ENCODE measurements at places on chromosomes 12 and 14.
A peak's percentile ranks its signal among the peaks of the same experiment; 100 is the strongest.

- DNase-seq, result no peak
Measured at GRCh38 chr14:28298156-28298555, 468.4 kb upstream of the FOXG1 start.

- no peak for DNase-seq
Measured at GRCh38 chr14:22803687-22803974, 11.6 kb downstream of the SLC7A7 start.

- DNase-seq, result no peak
Measured at GRCh38 chr14:67270145-67270753, 29.0 kb downstream of the PALS1 start.

DNA sequence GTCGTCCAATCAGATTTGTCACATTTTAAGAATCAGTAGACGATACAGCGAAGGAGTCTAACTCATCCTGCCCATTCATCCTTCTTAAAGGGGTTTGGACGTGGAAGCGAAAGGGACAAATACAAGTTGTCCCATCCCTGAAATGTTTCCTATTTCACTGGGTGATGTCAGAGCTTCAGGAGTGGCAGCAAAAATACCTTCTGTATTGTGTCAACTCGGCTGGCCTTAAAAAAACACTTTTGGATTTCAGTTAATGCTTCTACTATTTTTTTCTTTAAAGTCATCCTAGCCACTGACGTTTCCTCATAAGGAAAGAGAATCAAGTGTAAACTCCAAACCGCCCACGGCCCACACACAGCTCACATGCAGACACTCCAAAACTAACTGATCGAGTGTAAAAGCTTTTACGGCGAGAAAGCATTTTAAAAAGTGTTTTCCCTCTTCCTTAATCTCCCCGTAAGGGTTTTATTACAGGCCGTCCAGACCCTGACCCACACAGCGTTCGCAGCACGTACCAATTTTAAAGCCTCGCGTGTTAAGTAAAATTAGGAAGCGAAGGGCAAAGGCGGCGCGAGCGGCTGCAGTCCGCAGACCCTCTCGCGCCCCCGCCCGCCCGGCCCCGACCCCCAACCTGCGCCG is 593 bp downstream of the CFL2 start:
- no peak for DNase-seq

GRCh38 chr12:52862023-52862422 is 13.2 kb upstream of the KRT78 start:
- no peak for DNase-seq

GRCh38 chr12:16300736-16301135 is 23.3 kb upstream of the SLC15A5 start:
- no peak for DNase-seq

- DNase-seq, result no peak
Measured at GRCh38 chr12:70609203-70609602, 28.0 kb downstream of the PTPRB start.

DNA sequence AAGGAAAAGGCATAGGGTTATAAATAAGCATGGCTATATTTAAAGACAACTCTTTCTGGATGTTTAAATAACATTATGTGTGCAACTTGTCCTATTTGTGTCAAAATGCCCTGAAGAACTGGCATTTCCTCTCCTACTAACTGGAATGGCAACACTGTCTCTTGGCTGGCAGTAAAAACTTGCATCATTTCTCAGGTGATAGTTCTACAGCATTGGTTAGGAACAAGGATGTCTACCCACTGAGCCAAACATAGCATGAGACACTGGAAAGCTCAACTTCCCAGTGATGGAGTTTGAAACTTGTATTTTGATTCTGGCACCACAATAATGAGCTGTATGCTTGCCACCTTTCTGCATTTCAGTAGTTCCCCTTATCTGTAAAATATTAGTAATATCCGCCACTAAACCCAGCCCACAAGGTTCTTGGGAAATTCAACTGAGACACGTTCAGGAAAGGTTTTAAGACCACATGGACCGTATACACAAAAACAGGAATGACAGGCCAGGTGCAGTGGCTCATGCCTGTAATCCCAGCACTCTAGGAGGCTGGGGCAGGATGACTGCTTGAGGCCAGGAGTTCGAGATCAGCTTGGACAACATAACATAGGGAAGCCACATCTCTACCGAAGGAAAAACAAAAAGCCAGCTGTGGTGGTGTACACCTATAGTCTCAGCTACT is 5.1 kb downstream of the SLC38A2 start:
- no peak for DNase-seq

- DNase-seq, result no peak
Measured at GRCh38 chr14:106811162-106811561, 1284.8 kb downstream of the TMEM121 start.

GRCh38 chr12:52402873-52403540 is 3.1 kb downstream of the KRT82 start:
- DNase-seq, result no peak

- DNase-seq, result no peak
Measured at GRCh38 chr12:89648211-89648930, 60.3 kb downstream of the ATP2B1 start.

GRCh38 chr14:29392287-29392686 is 535.4 kb downstream of the PRKD1 start:
- DNase-seq, result no peak

GRCh38 chr12:28092396-28092795 is 97.9 kb upstream of the CCDC91 start:
- DNase-seq, result no peak

GRCh38 chr12:6494968-6495367 is 1.1 kb downstream of the NCAPD2 start:
- no peak for DNase-seq

DNA sequence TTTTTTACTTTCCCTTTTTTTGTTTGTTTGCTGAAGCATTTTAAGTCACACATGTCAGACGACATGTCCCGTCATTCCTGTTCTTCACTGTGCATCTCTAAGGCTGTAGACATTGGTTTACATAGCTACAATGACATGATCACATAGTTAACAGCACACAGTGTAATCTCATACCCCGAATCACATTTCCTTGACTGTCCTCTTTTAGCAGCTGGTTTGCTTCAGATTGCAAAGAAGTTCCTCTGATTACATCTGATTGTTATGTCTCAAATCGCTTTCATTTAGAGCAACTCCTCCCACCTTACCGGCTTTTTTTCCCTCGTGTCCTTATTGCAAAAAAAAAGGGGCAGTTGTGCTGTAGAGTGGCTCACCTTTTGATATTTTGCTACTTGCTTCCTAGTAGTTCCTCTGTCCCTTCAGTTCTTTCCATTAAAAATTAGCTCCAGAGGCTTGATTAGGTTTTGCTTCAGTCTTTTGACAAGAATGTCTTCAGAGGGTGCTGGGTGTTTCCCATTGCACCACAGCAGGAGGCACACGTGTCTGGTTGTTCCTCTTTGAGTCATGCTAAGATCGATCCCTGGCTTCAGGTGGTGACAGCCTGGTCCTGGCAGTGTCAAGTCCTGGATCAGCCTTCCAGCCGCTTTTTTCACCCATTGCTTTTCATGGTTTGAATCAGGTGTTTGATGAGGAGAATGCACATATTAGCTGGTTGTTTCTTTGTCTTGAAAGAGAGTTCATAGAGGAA is 35.0 kb downstream of the ZNF664 start:
- no peak for DNase-seq

DNA sequence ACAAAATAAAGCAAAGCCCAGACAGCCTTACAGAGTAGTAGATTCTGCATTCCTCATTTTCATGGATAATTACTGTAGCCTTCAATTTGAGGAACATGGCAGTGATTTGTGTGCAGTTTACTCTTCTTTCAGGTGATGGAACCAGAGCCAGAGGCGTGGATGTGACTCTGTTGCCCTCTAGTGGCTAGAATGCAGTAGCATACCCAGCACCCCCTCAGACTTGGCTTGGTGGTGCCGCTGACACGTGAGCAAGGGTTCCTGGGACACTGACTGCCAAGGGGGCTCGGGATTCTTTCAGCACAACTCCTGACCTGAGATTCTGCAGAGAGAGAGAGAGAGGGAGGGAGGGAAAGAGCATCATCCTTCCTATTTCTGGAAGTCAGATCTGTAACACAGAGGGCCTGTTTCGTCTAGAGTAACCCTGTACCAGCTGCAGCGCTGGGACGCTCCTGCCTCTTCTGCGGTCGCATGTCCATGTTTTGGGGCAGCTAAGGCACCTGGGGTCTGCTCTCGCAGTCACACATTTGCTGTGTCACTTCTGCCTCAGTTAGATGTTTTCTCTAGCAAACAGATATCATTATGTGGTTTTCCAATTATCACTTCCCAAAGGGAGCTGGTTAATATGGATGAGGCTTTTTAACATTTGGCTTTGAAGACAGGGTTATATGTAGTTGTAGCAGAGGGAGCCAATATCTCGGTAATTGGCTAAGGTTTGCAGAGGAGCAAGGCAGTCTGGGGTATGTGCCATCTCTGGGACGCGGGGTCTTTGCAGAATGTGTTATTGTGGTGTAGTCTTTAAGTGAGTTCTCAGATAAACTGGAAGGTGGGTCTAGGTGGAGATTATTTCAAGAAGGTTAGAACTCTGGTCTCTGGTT is 428.1 kb downstream of the NRXN3 start:
- peak; percentile 1 for DNase-seq

- no peak for DNase-seq
Measured at GRCh38 chr12:2618291-2618995, 176.3 kb upstream of the FKBP4 start.

- DNase-seq, result no peak
Measured at GRCh38 chr12:63978519-63978918, 134.0 kb downstream of the SRGAP1 start.

DNA sequence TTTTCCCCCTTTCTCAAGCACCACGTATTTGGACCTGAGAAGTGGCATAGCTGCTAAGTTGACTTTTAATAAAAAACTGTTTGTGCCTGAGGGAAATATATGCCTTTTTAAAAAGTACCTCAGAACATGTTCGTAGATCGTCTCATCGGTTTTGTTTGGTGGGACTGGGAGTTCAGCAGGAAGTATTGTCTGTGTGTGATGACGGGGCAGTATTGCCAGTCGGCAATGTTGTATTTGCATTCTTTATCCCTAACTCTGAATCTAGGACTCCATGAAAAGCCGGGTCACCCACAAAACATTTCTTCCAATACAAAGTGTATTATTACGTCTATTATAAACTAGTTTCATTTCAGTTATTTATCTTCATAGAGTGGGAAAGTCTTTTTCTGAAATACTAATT is 19.7 kb upstream of the FGD4 start:
- no peak for DNase-seq

GRCh38 chr12:132239796-132240668 is 89.4 kb downstream of the GALNT9 start:
- no peak for DNase-seq

- no peak for DNase-seq
Measured at GRCh38 chr14:71168564-71169427, 261.5 kb downstream of the PCNX1 start.

DNA sequence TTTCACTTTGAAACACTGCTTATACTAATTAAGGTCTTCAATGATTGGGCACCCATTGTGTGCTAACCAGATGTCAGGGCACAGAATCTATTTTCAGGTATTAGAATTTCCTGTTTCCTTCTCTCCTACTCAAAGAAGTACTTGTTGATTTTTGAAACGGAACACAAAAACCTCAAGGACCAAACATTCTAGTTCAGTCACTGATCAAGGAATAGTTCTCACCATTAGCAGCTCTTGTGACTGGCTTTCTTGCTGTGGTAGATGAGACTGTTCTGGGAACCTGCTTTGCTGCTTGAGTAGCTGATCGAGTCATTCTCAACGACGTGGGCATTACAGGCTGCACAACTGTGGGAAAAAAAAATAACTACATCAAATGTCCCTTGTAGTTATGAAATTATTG is 11.0 kb downstream of the DLGAP5 start:
- DNase-seq, result no peak

DNA sequence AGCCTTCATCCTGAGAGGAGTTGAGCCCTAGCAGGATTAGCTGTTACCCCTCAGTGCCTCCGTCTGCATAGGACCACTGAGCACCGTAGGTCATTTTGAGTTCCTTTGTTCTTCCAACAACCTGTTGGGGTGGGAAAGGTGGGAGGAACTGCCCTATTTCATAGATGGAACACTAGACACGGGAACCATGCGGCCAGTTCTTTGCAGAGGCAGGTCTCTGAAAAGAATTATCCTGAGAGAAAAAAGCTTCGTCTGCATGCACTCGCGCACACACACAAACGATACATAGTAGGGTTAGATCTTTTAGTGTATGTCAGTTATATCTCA is 28.5 kb downstream of the TRAFD1 start:
- DNase-seq, result no peak

GRCh38 chr12:117486840-117487659 is 125.6 kb upstream of the NOS1 start:
- no peak for DNase-seq

DNA sequence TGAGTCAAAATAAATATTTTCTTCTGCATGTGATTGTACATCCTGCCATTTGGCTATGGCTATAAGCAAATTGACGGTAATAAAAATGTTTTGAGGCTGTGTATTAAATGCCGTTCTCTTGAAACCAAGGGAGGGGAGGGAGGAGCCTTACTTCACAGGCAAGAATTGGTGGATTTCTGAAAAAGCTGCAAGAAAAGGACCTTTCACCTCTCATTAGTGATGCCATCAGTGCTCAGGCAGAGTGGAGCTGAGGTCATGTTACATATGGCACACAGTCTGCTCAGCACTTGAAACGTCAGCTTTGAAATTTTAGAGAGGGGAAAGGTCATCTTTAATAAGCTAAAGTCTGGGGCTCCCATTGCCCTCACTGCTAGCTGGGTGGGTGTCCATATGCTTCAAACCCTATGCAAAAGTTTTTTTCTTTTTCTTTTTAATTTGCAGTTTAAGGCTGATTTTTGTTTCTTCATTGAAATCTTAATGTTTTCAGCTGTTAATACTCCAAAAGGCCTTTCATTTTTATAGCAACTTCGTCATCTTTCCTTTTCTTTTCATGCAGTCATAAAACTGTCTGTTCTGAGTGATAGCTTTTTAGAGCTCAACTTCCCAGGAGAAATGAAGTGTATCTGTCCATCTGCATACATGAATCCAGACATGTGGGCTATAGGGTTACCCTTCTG is 9.8 kb upstream of the SIX1 start:
- DNase-seq, result no peak

- DNase-seq, result no peak
Measured at GRCh38 chr14:89294060-89294459, 123.0 kb downstream of the FOXN3 start.

DNA sequence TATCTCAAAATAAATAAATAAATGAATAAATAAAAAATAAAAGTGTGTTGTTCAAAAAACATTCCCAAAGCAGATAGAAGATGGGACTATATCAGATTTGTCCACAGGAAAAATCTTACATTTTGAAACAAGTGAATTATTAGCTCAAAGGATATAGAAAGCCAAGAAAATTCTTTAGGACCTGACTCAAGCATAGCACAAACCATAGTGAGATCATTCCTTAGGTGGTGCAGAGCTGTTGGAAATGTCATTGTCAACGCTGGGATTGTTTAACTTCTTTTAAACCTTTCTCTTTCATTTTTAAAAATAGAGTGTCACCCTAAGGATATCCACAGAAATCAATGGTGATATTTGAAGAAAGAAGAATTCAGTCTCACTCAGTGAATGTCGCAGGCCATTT is 43.5 kb downstream of the DRAM1 start:
- DNase-seq, result no peak
